ENCODE measurements at places on chromosomes 2 and 18.

DNA sequence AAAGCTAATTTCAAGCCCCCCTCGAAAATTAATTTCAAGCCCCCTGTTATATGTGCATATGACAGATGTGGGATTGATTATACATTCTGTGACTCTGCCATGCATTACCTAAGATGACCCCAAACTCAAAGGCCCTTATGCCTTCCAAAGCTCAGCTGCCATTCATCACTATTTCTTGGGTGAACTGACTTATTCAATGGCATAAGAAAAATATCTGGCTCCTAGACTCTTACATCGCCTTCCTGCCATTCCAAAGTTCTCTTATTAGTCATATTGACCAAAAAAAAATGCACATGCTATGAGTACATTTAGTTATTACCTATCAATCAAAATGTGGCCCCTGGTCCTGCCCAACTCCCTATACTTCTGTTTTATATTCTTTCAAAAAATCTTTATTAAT, 291.8 kb upstream of the CHAC2 start:
- no peak for DNase-seq

- DNase-seq = no peak
Measured at GRCh38 chr18:34562252-34562870, 147.7 kb upstream of the DTNA start.

DNA sequence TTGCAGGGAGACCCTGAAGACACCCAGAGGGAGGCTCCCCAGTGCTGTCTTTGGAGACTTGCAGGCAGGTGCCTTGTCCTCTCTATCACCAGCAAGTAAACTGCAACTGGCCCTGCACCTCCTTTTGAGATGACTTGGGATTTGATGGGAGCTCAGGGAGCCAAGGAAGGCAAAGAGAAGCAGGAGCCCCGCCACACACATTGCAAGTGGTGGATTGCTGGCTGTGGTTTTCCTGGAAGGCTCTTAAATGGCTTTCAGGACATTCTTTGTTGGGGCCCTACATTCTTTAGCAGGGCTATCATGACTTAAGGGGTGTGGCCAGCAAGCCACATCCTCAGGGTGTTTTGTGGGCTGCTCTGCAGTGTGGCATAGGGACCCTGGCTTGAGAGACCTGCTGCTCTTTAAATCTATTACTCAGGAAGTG, 39.9 kb upstream of the CDC42EP3 start:
- DNase-seq = peak; percentile 71

DNA sequence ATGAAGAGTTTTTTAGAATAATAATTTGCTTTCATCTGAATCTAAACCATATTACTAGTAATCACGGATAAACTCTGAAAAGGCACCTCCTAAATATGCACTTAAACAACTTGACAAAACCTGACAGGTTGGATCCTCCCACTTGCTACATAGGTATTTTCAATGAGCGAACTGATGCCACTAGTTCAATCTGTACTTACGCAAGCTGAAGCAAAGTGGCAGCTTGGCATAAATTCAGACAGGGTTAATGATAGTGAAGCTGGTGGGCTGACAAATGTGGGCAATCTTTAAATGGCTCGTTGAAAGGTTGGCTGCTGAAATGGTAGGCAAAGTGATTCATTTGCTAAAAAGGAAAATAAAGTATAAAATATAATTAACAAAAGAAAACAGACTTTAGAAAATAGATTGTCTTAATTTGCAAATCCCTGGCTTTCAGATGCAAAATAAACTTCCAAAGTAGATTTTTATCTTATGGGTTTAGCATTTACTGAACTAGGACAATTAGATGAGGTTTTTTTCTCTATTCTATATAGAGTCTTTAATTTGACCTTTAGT, 1713.5 kb upstream of the SLC39A10 start:
- DNase-seq = no peak

- peak; percentile 48 for DNase-seq
Measured at GRCh38 chr18:37294951-37295350, 270.6 kb downstream of the CELF4 start.

GRCh38 chr18:29849144-29849543, 1193.4 kb downstream of the DSC3 start:
- DNase-seq = no peak

- no peak for DNase-seq
Measured at GRCh38 chr2:235810846-235811245, 317.0 kb downstream of the AGAP1 start.

- DNase-seq = no peak
Measured at GRCh38 chr2:168583064-168583709, 127.1 kb downstream of the CERS6 start.

- no peak for DNase-seq
Measured at GRCh38 chr2:231640241-231640640, 47.6 kb downstream of the TEX44 start.

DNA sequence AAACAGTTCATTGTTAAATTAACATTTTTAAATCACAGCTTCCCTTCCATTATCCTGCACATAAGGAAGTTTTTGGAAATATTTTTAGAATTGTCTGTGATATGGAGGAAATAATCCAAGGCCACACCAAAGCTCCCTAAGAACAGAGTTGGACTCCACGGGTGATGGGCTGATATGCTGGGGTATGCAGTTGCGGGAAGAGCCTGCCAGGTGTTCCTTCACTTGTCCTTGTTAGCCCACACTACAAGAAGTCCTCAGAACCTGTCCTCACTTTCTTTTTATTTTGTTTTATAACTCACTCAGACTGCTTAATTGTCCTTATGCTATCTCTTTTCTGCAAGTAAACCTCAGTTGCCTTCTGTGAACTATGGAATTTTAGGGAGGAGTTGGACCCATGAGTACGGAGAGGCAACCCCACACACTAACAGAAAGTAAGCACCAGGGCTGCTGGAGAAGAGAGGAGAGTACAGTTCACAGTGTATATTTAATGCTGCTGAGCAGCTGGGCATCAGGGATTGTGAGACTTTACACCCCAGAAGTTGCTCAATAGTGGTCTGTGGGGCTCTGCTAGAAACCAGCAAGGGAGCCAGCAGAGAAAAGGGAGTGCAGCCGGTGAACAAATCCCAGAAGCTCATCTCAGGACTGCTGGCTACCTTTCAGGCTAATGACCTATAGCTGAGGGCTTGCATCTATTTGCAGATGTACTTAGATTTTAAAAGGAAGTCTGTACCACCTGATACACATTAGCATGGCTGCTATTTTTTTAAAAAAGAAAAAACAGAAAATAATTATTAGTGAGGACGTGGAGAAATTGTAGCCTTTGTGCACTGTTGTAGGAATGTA, 280.1 kb upstream of the STON1 start:
- peak; percentile 58 for DNase-seq

GRCh38 chr2:233448220-233448559, 93.9 kb downstream of the DGKD start:
- DNase-seq = peak; percentile 55

- DNase-seq = no peak
Measured at GRCh38 chr2:51263951-51264350, 232.0 kb upstream of the NRXN1 start.

- no peak for DNase-seq
Measured at GRCh38 chr18:74141667-74142066, 6.0 kb downstream of the FBXO15 start.

GRCh38 chr2:181393472-181393871, 63.7 kb upstream of the ITGA4 start:
- peak; percentile 69 for DNase-seq

GRCh38 chr18:78677483-78678317, 301.9 kb upstream of the SALL3 start:
- DNase-seq = no peak

DNA sequence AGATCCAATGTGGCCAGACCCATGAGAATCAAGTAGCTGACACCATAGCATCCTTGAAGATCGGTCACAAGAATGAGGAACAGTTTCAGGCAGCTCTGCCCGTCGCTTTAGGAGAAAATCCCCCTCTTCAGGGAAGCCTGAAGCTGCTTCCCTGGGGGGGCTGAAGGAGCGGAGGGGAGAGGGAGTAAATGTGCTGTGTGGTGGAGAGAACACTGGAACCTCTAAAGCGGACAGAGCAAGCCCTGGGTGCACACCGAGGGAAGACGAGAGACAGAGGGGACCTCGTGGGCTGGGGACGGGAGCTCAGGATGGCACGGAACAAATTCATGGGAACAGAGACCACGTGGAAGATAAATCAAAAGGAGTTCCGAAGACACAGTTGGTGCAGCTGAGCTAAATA, 154.3 kb downstream of the NDUFA10 start:
- DNase-seq = no peak

DNA sequence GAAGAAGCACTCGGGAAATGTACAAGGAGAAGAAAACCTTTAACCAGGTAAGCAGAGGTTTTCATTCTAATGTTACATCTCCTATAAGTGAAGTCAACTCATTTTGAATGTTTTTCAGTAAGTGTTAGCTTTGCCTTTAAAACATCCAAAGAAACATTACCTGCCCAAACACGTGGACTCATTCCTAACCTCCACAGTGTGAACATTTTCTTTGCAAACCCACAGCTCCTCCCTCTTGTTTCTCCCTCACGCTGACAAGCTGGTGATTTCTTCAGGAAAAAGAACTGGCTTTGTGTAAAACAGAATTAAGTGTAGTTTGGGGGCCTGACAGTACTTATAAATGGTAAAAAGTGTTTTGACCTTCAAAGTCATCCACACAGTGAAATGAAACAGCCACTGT, 72.5 kb downstream of the MTCL1 start:
- DNase-seq = no peak

DNA sequence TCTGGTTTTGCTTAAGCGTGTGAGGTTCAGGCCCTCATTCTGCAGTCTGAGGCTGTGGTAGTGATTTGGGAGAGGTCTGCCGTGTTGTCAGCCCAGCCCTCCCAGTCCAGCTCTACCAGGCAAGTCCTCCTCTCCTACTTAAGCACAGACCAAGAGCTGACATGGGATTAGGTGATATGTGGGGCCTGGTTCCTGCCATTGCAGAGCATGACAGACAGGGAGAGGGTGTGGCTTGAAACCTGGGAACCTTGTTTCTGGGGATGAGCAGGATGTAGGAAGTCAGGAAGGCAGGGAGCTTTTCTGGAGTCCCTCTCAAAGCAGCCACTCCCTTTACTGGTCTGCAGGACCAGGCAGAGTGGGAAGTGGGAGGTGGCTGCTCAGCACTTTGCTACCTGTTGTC, 38.6 kb downstream of the PTPRM start:
- no peak for DNase-seq
